ENCODE measurements at places on chromosomes 12 and 14.

- DNase-seq: no peak
Observed at GRCh38 chr12:52523824-52524223, 3.6 kb upstream of the KRT5 start.

DNA sequence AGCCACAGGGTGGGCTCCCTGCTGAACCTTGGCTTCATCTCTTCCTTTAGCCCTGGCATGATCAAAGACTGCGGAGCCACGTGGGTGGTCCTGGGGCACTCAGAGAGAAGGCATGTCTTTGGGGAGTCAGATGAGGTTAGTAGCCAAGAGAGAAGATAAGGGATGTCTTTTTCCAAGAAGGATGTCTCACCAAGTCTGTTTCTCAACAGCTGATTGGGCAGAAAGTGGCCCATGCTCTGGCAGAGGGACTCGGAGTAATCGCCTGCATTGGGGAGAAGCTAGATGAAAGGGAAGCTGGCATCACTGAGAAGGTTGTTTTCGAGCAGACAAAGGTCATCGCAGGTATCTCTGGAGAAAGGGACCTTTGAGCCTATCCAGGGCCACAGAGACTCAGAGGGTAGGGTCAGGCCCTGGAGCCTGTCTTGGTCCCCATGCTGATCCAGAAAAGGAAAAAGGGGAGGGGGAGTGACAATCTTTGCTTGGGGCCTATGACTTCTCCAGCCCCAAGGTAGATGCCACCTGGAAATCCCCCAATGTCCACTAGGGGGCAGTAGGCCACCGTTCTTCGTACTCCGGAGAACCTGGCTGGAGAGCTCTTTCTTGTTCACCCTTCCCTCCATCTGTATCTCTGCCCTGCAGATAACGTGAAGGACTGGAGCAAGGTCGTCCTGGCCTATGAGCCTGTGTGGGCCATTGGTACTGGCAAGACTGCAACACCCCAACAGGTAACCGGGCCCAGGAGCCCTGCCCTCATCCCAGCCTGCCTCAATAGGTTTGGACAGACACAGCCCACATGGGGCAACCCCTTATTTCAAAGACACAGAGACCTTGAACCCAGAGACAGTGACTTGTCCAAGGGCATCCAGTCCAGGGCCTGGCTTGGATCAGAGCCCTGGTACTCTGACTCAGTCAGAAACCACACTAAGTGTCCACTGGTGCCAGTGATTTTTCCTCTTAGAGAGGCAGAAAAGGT is 2.0 kb downstream of the TPI1 start:
- DNase-seq: peak; percentile 71

DNA sequence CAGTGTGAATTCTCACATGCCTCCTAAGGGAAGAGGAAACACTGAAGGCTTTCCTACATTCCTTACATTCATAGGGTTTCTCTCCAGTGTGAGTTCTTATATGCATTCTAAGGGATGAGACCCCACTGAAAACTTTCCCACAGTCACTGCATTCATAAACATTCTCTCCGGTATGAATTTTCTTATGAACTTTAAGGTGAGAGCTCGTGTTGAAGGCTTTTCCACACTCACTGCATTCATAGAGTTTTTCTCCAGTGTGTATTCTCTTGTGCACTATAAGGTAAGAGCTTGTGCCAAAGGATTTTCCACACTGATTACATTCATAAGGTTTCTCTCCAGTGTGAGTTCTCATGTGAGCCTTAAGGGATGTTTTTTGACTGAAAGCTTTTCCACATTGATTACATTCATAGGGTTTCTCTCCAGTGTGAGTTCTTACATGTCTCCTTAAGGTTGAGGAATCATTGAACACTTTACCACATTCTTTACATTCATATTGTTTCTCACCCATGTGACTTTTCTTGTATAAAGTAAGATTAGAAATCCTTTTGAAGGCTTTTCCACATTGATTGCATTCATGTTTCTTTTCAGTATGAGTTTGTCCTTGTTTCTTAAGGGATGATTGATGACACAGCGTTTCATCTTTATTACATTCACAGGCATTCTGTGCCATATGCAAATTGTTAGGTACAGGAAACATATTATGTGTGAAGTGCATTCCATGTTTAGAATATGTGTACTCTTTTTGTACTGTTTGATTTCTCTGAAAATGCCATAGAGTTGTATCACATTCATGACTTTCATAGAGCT is 9.5 kb downstream of the ZNF891 start:
- no peak for DNase-seq

GRCh38 chr12:46562625-46563225 is 190.2 kb upstream of the SLC38A2 start:
- DNase-seq: peak; percentile 83

DNA sequence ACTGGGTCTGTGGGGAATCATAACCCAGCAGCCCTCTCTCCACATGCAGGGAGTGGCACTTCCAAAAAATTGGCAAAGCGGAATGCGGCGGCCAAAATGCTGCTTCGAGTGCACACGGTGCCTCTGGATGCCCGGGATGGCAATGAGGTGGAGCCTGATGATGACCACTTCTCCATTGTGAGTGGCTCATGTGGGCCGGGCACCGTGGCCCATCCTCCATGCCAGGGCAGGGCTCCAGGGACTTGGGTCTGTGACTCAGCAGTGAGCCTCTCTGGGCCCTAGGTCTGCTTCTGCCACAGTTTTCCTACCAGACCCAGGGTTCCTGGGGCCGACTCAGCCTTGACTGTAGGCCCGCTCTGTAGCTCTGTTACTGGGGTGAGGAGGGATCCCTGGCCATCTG is 2.2 kb downstream of the NPFF start:
- DNase-seq: peak; percentile 40

DNA sequence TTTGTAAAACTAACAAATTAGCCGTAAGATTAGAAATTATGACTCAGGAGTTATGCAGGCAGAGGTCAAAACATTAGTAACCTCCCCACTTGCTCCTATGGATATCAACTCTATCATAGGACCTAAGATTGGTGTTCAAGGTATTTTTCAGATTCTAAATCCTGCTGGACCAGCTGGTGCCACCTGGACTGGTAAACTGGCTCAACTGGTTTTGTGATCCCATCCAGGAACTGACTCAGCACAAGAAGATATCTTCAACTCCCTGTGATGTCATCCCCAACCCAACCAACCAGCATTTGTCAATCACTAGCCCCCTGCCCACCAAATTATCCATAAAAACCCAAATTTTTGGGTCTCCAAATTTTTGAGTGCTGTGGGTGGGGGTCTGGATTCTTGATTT is 98.1 kb upstream of the OR4E1 start:
- DNase-seq: no peak

DNA sequence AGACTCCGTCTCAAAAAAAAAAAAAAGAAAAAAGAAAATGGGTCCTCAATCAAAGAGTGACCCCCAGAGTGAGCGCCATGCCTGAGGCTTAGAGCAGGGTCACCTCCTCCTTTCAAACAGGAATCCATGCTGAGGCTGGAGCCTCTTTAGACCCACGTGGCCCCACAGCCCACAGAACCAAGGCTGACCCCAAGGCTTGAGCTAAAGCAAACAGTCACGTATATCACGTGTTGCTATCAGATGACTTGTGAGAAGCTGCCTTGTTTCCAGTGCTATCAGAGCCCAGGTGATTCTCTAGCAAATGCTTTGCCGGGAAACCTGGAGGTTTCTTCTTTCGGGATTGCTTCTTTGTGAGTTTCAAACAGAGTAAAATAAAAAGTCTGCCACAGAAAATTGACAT is 31.7 kb upstream of the DYNC1H1 start:
- no peak for DNase-seq

DNA sequence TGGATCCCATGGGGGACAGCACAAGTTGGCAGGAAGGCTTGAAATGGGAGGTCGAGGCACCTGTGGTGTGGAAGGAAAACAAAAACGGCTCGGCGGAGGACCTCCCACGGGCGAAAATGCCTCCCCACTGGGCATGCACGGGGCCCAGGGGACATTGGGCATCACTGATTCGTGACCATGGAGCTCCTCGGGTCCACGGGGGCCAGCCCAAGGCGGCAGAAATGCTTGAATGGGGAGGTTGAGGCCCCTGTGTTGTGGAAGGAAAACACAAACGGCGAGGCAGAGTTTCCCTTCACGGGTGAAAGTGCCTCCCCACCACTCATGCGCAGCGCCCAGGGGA is 376.0 kb downstream of the ALG10 start:
- no peak for DNase-seq

DNA sequence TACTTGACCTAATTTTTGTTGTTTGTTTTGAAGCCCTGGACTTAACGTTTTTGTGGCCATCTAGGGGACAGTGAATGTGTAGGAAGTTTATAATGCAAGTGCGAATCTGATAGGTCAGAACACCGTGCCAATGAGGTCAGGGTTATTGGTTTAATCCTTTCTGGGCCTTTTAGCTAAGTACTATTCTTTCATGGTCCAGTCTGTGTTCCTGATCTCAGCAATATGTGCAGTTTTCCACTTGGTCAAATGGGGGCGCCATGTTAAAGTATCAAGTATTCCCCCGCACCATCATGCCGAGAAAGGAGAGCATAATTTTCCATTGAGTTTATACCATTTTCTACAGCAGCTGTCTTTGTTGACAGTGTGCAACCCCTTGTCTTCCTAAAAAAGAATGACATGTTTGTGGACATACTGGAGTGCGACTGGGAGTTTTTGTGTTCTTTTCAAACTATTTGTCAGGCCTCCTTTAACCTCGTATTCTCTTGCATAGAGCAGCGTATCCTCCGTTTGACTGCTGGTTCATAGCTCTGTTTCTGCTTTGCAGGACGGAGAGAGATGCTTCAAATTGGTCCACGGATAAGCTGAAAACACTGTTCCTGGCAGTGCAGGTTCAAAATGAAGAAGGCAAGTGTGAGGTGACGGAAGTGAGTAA is 1.3 kb downstream of the AHSA1 start:
- peak; percentile 71 for DNase-seq

- no peak for DNase-seq
Observed at GRCh38 chr14:75831952-75832351, 149.8 kb downstream of the TGFB3 start.

DNA sequence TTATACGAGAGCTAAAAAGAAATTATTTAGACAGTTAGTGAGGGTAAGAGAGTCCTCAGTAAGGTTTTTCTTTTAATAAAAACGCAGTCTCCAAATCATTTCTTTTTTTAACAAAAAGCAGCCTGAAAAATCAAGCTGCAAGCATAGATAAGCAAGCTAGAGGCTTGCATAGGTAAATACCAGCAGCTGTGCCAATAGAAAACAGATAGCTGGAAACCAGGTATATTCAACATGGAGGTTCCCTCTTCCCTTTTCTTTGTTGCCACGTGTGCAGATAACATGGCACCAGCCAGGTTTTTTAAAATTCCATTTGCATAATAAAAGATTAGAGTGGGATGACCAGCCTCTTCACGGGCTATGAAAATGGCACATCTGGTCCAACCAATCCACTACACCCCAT is 6.1 kb upstream of the PRKAB1 start:
- no peak for DNase-seq

DNA sequence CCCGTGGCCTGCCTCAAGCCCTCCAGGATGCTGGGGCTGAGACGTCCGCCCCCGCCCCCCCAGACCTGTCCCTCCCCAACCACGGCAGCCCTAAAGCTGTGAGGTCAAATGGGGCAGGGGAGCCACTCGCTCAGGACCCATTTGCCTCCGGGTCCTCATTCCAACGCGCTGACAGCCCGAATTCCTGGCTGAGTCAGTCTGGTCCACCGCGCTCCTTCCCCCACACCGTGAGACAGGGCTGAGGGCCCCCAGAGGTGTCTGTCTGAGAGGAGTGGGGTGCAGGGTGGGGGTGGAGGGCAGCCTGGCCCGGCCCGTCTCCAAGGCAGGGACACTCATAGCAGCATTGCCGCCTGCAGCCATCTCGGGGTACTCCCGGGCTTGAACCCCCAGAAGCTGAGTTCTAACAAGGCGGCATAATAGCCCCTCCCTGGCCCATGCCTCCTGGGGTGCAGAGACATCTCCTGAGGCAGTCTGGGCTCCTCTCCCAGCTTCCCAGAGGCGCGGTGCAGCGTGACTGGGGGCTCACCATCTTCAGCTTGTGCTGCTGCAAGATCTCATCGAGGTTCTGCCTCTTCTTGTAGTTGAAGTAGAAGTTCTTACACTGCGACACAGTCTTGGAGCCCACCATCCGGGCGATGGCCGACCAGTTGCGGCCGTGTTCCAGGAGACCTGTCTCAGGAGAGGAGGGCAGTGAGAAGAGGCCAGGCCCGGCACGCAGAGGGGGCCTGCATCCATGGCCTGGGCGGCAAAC is 90.5 kb downstream of the RFLNA start:
- DNase-seq: peak; percentile 93

- DNase-seq: no peak
Observed at GRCh38 chr14:99040711-99041110, 231.3 kb downstream of the BCL11B start.

GRCh38 chr12:123990511-123990910 is 17.5 kb downstream of the ZNF664 start:
- peak; percentile 78 for DNase-seq

DNA sequence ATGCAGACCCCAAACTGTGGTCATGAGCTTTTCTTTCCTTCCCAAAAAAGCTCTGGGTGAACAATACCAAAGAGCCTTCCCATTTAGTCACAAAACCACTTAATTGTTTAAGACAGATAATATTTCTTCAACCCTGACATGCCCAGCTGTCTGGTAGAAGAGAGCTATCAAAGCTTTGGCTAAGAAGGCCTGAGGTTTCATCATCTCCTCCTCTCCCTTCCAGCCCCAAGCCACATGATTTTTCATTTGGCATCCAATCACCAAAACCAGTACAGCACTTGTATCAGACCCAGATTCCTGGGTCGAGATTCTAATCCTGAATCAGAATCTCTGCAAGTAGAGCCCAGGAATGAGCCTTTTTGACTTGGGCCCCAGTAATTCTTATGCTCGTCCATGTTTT is 199.6 kb upstream of the TMEM260 start:
- peak; percentile 6 for DNase-seq

GRCh38 chr14:45680531-45680930 is 427.5 kb upstream of the MIS18BP1 start:
- no peak for DNase-seq

GRCh38 chr14:36682338-36682737 is 20.7 kb downstream of the PAX9 start:
- DNase-seq: no peak

DNA sequence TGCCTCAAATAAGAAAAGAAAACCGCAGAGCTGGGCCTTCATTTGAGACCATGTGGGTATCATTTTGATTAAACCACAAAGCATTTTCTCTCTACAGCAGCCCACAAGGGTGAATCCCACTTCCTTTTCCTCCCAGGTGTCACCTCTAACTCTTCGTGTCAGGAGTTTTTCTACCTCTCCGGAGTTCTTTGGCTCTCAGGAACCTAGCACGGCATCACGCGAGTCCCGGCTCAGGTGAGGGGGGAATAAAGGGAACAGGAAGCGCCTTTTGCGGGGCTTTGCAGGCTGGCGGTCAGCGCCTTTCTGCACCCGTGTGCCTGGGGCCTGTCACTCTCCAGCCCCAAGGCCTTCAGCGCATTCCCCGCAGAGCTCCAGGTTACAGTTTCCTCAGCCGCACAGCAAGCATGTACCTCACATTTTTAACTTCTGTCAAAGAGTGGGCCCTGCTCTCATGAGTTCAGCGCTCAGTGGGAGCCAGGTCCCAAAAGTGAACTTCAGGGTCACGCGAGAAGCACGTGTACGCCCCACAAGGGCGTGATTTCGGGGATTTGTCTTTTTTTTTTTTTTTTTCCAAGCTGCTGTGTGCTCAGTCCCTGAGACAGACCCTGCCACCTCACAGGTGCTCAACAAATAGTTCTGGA is 740 bp upstream of the PRPF40B start:
- peak; percentile 48 for DNase-seq

GRCh38 chr12:100553936-100554335 is 19.5 kb upstream of the GAS2L3 start:
- no peak for DNase-seq

GRCh38 chr12:69055706-69056105 is 122.7 kb upstream of the CPM start:
- no peak for DNase-seq

GRCh38 chr12:47995981-47996401 is 8.3 kb downstream of the COL2A1 start:
- peak; percentile 45 for DNase-seq
